ENCODE measurements at places on chromosomes 13 and 19.

DNA sequence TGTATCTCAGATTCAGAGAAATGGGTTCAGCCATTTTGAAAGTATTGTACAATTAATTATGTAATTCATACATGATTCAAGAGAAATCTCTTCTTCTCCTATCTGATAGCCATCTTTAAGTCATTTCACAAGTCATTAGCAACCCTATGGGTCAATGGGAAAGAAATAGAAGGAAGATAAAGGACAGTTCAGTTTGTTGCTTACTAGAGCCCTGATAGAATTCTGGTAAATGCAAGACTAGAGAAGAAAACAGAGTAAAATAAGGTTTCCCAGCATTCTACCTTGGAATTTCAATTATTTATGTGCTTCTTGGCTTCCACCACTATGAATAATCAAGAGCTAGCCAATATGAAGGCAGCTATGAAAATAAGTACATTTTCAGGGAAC lies 117.7 kb downstream of the LHFPL6 start:
- DNase-seq, result no peak

DNA sequence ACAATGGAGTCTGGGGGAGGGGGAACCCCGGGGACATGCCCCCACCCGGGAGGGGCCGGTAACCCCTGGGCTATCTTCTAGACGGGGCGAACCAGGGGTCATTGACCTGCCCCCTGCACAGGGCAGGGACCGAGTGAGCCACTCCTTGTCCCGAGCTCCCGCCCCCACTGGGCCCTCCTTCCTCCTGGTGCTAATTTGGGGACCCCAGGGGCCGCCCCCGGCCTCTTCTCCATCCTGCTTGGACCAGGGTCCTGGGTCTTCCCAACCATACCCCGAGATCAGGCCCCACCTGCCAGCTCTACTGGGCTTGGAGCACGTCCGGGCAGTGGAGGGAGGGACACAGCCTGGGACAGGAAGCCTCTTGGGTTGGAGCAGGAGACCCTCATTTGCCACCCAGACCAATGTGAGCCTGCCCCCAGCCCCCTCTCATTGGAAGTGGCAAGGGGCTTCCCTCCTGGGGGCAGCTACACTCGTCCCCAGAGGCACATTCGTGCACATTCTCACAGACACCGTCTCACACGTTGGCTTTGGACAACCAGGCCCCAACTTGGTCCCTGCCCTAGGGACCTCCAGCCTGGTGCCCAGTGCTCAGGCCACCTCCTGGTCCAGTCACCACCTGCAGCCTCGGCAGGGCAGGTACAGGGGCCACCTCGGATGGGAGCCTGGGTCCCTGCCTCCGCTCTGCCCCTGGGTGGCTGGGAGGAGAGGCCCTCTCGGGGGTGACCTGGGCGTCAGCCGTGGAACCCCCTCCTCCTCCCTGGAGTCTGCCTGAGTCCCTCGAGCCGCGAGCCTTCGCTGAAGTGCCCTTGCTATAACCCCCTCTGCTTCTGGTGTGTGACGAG lies 3.3 kb upstream of the MISP start:
- DNase-seq, result no peak

GRCh38 chr13:36673838-36674326 lies at the start of gene SERTM1:
SERTM1 (plus strand) TSS chr13:36674020; CDS start chr13:36695079, 21,059 bp downstream.
- no peak for DNase-seq

GRCh38 chr13:44299152-44299943 lies 74.3 kb upstream of the SERP2 start:
- no peak for DNase-seq

DNA sequence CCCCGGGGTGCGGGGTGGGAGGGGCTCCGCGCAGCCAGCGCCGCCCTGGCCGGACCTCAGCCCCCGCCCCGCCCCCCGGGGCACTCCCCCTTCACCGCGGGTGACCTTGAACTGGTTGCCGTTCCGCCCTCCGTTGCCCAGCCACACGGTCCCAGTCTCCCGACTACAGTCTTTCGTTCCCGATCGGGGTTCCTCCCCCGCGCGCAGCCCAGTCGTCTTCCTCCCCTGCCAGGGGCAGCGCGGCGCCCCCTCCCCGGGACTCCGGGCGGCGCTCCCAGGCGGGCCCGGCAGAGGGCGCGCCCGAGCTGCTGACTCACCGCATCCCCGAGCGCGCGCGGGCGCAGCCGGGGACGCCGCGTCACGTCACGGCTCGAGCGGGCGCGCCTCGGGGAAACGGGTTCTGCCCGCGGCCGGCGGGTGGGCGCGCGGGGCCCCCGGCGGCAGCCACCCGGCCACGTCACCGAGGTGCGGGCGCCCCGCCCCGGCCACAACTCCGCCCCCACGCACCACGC lies 459 bp downstream of the MIDN start:
- DNase-seq, result peak; percentile 81

- DNase-seq, result no peak
Observed at GRCh38 chr13:78035500-78035899, 116.9 kb upstream of the EDNRB start.

DNA sequence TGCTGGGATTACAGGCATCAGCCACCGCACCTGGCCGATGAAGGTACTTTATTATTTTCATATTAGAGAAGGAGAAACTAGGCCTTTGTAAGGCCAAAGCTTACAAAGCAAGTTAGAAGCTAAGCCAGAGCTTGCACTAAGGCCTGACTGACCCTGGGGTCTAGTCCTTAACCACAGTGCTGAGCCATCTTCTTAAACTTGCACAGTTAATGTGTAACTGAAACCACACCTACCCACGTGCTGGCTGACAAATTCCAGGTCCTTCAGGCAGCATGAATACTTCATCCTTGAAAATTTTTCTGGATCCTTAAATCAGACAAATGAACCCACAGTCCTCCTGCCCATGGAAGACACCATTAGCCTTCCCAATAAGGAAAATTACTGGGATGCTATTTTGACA lies 880.6 kb downstream of the UQCRFS1 start:
- no peak for DNase-seq

DNA sequence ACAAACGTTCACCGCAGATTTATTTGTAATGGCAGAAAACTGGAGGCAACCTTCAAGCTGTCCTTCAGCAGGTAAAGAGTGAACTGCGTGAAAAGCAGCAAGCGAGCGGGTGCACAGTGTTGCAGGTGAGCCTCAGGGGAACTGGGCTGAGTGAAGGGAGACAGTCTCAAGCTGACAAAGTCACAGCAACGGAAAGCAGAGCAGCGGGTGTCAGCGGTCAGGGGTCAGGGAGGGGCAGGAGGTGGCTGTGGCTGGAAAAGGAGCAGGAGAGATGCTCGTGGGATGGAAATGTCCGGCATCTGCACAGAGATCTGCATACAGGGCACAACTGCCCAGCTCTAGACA lies 8.5 kb upstream of the RASA3 start:
- no peak for DNase-seq

DNA sequence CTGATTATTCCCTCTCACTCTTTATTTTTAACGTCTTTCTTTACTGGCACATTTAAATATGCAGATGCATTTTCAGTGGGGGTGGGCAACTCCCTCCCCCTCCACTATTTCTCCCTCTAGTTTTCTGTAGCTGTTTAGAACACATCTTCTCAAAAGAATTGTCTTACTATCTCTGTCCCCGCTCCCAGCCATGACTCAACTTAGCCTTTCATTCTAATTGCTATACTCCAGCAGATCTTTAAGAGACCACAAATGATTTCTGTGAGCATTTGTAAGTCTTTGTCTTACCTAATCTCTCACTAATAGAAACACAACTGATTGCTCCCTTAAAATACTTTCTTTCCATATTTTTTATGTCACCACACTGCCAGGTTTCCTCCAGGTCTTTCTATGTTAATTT lies 350.9 kb downstream of the SPRY2 start:
- DNase-seq, result no peak

DNA sequence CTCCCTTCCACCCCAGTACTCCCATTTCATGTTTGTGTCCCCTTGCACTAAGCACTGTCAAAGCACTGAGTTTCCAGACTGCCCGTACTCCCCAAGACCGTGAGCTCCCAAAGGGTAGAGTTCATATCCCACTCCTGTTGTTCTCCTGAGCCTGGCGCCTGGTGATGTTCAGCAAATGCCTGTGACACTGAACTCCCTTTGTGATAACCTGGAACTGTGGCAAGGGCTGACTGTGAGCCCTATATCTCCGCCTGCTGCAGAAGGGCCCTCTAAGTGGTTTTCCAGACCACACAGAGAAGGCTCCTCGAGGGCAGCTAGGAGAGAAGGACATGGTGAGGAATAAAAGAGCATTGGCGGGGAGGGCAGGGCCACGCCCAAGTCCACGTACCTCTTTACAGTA lies 67.5 kb downstream of the ATP7B start:
- no peak for DNase-seq

DNA sequence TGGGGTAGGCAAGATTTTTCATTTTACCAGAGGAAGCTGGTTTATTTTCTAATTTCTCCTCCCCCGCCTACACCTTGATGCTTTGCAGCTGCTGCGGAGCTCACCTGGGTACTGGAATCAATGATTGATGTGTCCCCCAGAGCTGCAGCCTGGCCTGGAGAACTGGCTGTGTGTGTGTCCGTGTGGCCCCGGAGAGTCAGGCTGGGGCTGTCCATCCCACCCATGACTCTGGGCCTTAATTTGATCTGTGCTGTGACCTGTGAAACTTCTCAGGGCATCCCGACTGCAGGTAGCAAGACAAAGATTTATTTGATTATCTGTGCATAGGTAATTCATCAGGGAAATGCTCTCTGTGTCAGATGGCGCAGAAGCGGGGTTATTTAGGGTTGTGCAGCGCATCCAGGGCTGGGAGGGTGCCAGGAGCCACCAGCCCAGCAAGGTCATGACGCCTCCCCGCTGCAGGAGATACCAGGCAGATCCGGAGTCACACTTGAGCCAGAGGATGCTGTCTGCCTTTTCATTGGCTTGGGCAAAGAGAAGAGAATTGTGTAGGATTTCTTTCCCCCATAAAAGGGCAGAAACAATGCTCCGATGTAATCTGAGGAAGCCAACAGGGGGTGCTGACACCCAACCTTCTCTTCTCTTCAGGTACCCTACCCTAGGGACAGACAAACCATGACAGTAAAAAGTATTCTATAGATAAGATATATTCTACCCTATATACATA lies 346.6 kb downstream of the TSHZ3 start:
- DNase-seq, result no peak

DNA sequence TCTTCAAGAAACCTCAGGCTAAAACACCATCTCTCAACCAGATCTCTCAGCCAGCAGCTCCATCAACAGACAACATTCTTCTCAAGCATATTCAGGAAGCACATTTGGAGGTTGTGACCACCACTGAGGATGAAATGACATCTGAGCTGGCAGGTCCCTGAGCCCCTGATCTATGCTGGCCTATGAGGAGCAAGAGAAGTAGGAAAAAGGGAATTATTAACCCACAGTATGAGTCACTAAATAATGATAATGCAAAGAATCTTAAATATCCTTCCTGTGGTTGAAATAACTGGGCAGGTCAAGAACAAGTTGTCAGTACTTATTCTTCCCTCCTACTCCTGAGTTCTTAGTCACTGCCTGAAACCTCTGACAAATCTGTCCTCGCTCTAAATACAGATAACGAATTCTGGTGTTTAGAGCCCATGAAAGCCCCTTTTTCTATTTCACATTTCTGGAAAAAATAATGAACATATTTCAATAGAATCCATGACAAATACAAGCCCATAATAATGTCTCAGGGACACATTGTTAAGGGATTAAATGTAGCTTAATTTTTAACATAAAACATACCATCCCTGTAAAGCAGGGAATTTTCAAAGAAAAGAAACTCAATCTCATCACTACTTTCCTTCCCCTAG lies 225.8 kb upstream of the IRS2 start:
- DNase-seq, result peak; percentile 54

DNA sequence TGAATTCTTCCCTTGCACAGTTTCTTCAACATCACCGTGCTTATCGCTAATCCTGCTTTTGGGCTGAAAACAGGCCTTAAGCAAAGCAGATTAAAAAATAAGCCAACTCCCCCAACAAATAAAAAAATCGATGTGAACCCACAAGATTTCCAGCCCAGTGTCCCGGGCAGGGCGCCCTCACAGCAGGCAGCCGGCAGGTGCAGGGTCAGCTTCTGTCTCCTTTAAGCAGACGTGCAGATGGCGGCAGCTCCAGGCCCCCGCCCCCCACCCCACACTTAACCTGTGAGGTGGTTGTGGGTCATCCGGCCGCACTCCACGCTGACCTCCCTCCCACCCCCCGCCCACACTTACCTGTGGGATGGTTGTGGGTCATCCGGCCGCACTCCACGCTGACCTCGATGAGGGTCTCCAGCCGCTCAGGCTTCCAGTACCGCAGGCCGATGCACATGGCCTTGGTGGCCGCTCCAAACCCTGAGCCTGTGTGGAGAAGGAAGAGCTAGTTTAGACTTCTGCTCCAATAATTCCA lies 19.8 kb downstream of the ADPRHL1 start:
- no peak for DNase-seq

DNA sequence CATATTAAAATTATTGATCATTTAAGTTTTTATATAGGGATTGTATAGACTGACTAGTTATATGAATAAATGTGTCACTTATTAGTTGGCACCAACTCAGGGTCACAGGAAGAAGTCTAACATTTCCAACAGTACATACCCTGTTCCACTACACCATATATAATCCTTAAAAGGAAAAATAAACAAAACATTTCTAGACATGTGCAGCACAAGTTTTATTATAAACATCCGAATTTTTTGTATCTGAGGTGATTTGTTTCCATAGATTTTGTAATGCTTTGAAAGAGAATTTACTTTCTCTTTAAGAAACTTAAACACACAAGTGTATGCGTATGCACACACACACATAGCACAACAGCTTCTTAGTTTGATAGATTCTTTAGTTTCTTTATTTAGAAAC lies 418.6 kb upstream of the GPC6 start:
- no peak for DNase-seq

DNA sequence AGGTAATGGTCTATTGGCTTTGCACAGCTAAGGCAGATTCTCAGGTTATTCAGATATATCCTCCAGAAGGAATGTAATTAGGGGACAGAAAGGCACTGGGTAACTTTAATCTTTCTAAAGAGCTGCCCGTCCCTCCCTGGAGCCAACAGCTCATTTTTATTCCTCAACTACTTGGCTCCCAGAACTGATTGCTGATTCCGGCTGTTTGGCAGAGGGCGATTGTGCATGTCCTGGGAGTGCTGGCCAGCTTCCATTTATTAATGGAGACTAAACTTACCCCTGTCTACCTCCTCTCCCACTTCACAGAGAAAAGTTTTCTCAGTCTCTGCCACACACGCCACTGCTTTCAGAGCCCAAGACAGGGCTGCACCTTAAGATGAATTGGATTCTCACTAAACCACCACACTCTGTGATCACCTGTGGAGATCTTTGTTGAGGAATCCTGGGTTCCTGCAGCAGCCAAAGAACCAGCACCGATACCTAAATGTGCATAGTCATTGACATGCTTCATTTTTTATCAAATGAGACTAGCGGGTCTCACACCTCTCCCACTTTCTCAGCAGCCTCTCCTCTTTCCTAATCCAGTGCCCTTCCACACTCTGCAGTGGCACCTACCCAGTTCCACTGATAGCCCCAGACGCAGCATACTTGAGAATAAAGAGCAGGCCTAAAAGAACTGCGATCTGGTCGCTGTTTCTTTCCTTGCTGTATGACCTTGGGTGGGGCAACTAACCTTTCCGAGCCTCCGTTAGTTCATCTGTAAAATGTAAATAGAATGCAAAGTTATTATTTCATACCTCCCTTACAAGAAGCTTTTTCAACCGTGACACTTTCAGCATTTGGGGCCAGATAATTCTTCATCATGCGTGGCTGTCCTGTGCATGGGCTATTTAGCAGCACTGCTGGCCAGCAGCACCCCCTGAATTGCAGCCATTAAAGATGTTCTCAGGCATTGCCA lies 648.7 kb downstream of the UQCRFS1 start:
- no peak for DNase-seq

All from hepatic stellate cell (primary cell).